ENCODE measurements at places on chromosomes 5 and 9.
A peak's percentile ranks its signal among the peaks of the same experiment; 100 is the strongest.

GRCh38 chr5:35237580-35238376 lies 7.5 kb upstream of the PRLR start:
- DNase-seq = no peak

DNA sequence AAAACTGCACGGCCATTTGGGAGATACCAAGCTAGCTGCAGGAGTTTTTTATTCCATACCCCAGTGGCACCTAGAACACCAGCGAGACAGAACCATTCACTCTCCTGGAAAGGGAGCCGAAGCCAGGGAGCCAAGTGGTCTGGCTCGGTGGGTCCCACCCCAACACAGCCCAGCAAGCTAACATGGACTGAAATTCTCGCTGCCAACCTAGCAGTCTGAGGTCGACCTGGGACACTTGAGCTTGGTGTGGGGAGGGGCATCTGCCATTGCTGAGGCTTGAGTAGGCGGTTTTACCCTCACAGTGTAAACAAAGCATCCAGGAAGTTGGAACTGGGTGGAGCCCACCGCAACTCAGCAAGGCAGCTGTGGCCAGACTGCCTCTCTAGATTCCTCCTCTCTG lies 108.9 kb upstream of the CHD1 start:
- peak; percentile 31 for DNase-seq

- no peak for DNase-seq
Measured at GRCh38 chr9:27396495-27396894, 99.5 kb upstream of the EQTN start.

GRCh38 chr5:84632418-84632817 lies 247.7 kb upstream of the EDIL3 start:
- DNase-seq = no peak

GRCh38 chr9:106701611-106702010 lies 161.4 kb upstream of the ZNF462 start:
- DNase-seq = no peak
